ENCODE measurements at places on chromosomes 2 and 18.
A peak's percentile ranks its signal among the peaks of the same experiment; 100 is the strongest.

GRCh38 chr2:9992427-9993187, 41.1 kb downstream of the GRHL1 start:
- no peak overlapping the region for H3K27ac ChIP-seq
- no peaks in the 10 kb centered on the region for H3K36me3 ChIP-seq
- no peak overlapping the region for H3K4me3 ChIP-seq
- H3K4me1 ChIP-seq: no peaks in the 10 kb centered on the region
- DNase-seq: no peak
- H3K27me3 ChIP-seq: no peaks in the 10 kb centered on the region

DNA sequence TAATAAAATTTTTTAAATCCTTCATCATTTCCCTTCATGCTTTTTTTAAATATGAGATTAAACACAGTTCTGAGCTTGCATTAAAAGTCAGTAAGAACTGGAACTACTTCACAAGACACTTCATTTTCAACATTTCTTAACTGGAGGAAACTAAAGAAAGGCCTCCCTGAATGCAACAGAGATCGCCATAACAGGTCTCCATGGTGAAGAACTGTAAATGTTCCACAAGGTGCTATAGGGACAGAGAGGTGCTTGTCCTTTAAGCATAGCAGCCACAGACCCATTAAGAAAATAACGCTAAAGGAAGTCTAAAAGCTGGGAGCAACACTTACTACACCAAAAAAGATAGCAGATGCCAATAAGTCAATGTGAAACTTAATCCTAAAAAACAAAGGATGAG, 8.5 kb downstream of the STAM2 start:
- H3K27ac ChIP-seq: no peak overlapping the region
- DNase-seq: no peak
- no peaks in the 10 kb centered on the region for H3K36me3 ChIP-seq
- H3K27me3 ChIP-seq: no peaks in the 10 kb centered on the region
- H3K4me3 ChIP-seq: no peak overlapping the region

DNA sequence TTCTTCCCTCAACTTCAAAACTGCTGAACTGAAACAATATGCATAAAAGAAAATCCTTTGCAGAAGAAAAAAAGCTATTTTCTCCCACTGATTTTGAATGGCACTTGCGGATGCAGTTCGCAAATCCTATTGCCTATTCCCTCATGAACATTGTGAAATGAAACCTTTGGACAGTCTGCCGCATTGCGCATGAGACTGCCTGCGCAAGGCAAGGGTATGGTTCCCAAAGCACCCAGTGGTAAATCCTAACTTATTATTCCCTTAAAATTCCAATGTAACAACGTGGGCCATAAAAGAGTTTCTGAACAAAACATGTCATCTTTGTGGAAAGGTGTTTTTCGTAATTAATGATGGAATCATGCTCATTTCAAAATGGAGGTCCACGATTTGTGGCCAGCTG, 8.4 kb downstream of the HOXD8 start:
- H3K27me3 ChIP-seq: peaks cover 91% of the 10 kb centered on the region
- H3K4me1 ChIP-seq: peaks cover 2% of the 10 kb centered on the region
- no peak overlapping the region for H3K27ac ChIP-seq
- H3K36me3 ChIP-seq: no peaks in the 10 kb centered on the region

GRCh38 chr18:24176727-24177416, 38.0 kb downstream of the CABYR start:
- H3K4me1 ChIP-seq: peaks cover 1% of the 10 kb centered on the region
- H3K4me3 ChIP-seq: no peak overlapping the region
- no peaks in the 10 kb centered on the region for H3K36me3 ChIP-seq
- H3K27ac ChIP-seq: no peak overlapping the region

GRCh38 chr2:167944825-167945659, 302.4 kb downstream of the STK39 start:
- H3K27ac ChIP-seq: no peak overlapping the region
- H3K36me3 ChIP-seq: no peaks in the 10 kb centered on the region
- no peak for DNase-seq
- no peaks in the 10 kb centered on the region for H3K27me3 ChIP-seq

GRCh38 chr2:31383471-31384153, 30.9 kb downstream of the XDH start:
- no peaks in the 10 kb centered on the region for H3K36me3 ChIP-seq
- no peak for DNase-seq
- peaks cover 9% of the 10 kb centered on the region for H3K4me1 ChIP-seq
- no peaks in the 10 kb centered on the region for H3K27me3 ChIP-seq
- H3K4me3 ChIP-seq: no peak overlapping the region

GRCh38 chr2:229920011-229920641, 1.7 kb downstream of the TRIP12 start:
- no peak overlapping the region for H3K27ac ChIP-seq
- H3K4me3 ChIP-seq: peak overlapping the region; percentile 83
- DNase-seq: no peak
- H3K36me3 ChIP-seq: no peaks in the 10 kb centered on the region
- no peaks in the 10 kb centered on the region for H3K27me3 ChIP-seq

DNA sequence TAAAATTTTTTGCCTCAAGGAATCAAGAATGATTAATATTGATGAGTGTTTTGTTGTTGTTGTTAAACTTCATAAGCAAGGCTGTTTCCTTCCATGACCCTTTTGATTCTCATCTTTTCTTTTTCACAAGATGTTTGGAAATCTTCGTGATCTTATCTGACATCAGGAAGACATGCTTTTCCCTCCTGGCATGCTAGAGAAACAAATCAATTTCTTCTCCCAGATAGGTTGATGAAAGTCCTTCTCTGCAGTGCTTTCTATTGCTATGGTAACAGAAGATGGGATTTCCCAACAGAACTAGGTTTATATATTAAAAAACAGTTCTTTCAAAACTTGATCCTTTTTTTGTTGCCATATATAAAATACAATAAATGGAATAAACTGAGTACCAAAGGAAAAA, 85.2 kb downstream of the EML6 start:
- DNase-seq: no peak
- no peaks in the 10 kb centered on the region for H3K36me3 ChIP-seq
- no peak overlapping the region for H3K27ac ChIP-seq
- no peaks in the 10 kb centered on the region for H3K4me1 ChIP-seq
- no peaks in the 10 kb centered on the region for H3K27me3 ChIP-seq

GRCh38 chr2:235446082-235446481, 47.8 kb upstream of the AGAP1 start:
- no peaks in the 10 kb centered on the region for H3K4me1 ChIP-seq
- no peak for DNase-seq
- no peak overlapping the region for H3K4me3 ChIP-seq

GRCh38 chr2:231680285-231680991, 27.9 kb upstream of the PTMA start:
- H3K4me3 ChIP-seq: peak overlapping the region; percentile 41
- DNase-seq: no peak
- no peaks in the 10 kb centered on the region for H3K27me3 ChIP-seq
- H3K36me3 ChIP-seq: no peaks in the 10 kb centered on the region
- peaks cover 3% of the 10 kb centered on the region for H3K4me1 ChIP-seq

DNA sequence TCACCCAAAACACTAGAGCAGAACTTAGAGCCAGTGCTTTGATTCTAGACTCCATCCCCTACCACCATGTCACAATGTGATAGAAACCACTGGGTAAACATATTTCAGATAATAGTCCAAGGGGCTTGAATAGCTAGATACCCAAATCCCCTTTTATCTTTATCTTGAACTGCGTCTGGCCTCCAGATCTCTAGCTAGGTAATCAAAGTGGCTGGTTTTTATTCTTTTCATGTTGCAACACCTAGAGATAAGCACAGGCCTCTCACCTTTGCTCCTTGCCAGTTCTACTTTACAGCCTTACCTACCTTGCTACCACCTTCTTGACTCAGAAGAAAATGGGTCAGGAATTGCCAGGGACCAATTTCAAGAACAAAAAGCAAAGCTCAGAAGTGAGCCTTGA, 171.2 kb downstream of the C1D start:
- H3K36me3 ChIP-seq: no peaks in the 10 kb centered on the region
- DNase-seq: no peak
- H3K27me3 ChIP-seq: no peaks in the 10 kb centered on the region
- H3K27ac ChIP-seq: no peak overlapping the region
- H3K4me1 ChIP-seq: no peaks in the 10 kb centered on the region

DNA sequence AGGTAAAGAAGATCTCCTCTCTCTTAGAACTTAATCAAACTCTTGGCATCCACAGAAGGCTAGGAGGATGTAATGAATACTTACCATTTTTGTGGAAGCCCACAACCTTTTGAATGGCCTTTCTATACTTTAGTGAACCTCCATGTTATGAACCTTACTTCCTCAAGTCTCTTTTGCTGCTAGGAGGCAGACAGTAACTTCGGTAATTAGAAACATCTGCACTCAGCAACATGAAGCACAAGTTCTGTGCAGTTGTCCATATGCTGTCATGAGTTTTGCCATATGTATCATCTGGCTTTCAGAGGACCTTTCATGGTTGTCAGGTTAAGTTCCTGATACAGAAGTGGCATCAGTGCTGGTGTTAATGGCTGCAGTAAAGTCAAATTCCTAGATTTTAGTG, 50.4 kb downstream of the PDK1 start:
- no peaks in the 10 kb centered on the region for H3K27me3 ChIP-seq
- no peak overlapping the region for H3K27ac ChIP-seq
- no peak for DNase-seq
- H3K36me3 ChIP-seq: no peaks in the 10 kb centered on the region

- no peak overlapping the region for H3K27ac ChIP-seq
- no peaks in the 10 kb centered on the region for H3K4me1 ChIP-seq
- no peaks in the 10 kb centered on the region for H3K36me3 ChIP-seq
- no peak overlapping the region for H3K4me3 ChIP-seq
- no peak for DNase-seq
- no peaks in the 10 kb centered on the region for H3K27me3 ChIP-seq
These were observed 167.4 kb downstream of the THSD7B start for GRCh38 chr2:136932700-136933099.

GRCh38 chr2:3779496-3780049, 76.2 kb downstream of the DCDC2C start:
- H3K27ac ChIP-seq: no peak overlapping the region
- H3K4me3 ChIP-seq: no peak overlapping the region
- DNase-seq: no peak
- H3K27me3 ChIP-seq: no peaks in the 10 kb centered on the region

- no peak overlapping the region for H3K4me3 ChIP-seq
- no peaks in the 10 kb centered on the region for H3K27me3 ChIP-seq
- DNase-seq: no peak
- H3K36me3 ChIP-seq: no peaks in the 10 kb centered on the region
These were observed 42.4 kb downstream of the KLHL29 start for GRCh38 chr2:23427350-23427749.

GRCh38 chr2:172214252-172214651, 111.6 kb upstream of the DLX2 start:
- no peak for DNase-seq
- no peaks in the 10 kb centered on the region for H3K36me3 ChIP-seq
- no peak overlapping the region for H3K4me3 ChIP-seq
- no peaks in the 10 kb centered on the region for H3K4me1 ChIP-seq
- no peaks in the 10 kb centered on the region for H3K27me3 ChIP-seq

- H3K36me3 ChIP-seq: no peaks in the 10 kb centered on the region
- no peak overlapping the region for H3K4me3 ChIP-seq
- no peaks in the 10 kb centered on the region for H3K27me3 ChIP-seq
- no peak overlapping the region for H3K27ac ChIP-seq
These were observed 70.7 kb downstream of the CABYR start for GRCh38 chr18:24209558-24209957.

DNA sequence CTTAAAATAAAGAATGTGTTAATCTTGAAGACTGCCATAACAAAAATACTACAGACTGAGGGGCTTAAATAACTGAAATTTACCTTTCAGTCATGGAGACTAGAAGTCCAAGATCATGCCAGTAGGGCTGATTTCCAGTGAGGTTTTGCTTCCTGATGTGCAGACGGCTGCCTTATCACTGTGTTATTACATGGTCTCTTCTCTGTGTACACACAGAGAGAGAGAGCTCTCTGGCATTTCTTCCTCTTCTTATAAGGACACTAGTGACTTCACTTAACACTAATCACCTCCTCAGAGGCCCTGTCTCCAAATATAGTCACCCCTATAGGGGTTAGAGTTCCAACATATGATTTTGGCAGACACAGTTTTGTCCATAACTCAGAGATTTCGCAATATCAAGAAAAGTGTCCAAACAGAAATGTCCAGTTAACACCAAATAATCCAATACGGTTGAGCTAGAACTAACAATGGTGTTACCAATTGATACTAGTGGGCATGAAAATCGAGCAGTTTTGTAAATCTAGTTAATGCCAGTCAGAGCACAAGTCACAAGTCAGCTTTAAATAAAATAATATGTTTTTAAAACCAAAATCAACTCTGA, 399.8 kb downstream of the ADCYAP1 start:
- no peaks in the 10 kb centered on the region for H3K4me1 ChIP-seq
- no peaks in the 10 kb centered on the region for H3K36me3 ChIP-seq
- DNase-seq: no peak

DNA sequence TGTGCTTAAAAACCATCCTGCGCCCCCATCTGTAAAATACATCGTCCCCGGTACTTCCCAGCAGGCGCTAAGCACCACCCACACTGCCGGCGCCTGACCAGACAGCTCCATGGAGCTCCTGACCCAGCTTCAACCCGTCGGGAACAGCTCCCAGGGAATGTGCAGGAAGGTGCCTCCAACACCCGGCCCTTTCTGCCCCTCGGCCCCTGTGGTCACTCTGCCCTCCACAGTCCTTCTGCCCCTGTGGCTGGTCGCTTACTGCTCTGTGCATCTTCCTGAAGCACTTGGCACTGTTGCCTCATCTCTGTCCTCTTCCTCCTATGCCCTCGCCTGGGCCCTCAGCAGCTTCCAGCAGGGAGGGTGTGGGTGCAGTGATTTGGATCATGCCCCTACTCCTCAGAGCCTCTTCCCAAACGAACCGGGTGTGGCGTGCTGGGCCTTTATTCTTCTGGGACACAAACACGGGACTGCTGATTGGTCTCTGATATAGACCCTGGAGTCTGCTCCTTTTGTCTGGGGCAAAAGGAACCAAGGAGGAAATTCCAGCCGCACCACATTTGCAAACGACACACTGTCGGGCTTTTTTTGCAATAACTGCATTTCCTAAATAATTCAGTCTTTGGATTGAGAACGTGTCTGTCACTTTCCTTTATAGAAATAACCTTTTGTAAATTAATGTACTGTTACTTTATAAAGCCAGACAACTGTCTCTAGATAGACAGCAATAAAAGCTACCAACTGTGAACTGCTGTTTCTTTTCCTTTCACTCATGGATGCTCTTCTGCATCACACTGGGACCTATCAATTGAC, 65.9 kb downstream of the ADI1 start:
- H3K27ac ChIP-seq: no peak overlapping the region
- DNase-seq: no peak
- H3K27me3 ChIP-seq: no peaks in the 10 kb centered on the region
- H3K4me1 ChIP-seq: no peaks in the 10 kb centered on the region
- no peak overlapping the region for H3K4me3 ChIP-seq

DNA sequence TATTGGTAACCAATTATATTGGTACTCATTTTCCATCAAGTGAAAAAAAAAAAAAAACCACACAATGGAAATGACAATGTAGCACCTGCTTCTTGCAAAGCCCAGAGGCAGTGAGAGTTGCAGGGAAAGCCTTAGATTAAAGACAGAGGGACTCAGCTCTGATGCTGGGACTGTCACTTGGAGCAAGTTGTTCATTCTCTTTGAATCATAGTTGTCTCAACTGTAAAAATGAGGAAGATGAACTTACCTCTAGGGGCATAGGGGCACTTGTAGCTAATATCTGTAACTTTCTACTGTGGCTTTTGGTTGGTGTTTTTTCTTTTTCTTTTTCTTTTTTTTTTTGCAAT, 81.4 kb upstream of the LPIN2 start:
- H3K4me1 ChIP-seq: peaks cover 2% of the 10 kb centered on the region
- H3K4me3 ChIP-seq: no peak overlapping the region
- no peak for DNase-seq

- H3K27ac ChIP-seq: no peak overlapping the region
- H3K27me3 ChIP-seq: no peaks in the 10 kb centered on the region
- no peak for DNase-seq
- peak overlapping the region; percentile 63 for H3K4me3 ChIP-seq
- H3K36me3 ChIP-seq: peaks cover 4% of the 10 kb centered on the region
These were observed 586 bp downstream of the STK16 start for GRCh38 chr2:219245899-219246230.
